Naive B cell (primary cell): ENCODE measurements at places on chromosomes 1 and 21.

GRCh38 chr1:212205006-212205405, 80.2 kb upstream of the PPP2R5A start:
- no peak for DNase-seq

GRCh38 chr21:33286076-33286475, 19.9 kb downstream of the IL10RB start:
- no peak for DNase-seq

- DNase-seq: no peak
Observed at GRCh38 chr1:112341986-112342385, 54.0 kb upstream of the CTTNBP2NL start.

DNA sequence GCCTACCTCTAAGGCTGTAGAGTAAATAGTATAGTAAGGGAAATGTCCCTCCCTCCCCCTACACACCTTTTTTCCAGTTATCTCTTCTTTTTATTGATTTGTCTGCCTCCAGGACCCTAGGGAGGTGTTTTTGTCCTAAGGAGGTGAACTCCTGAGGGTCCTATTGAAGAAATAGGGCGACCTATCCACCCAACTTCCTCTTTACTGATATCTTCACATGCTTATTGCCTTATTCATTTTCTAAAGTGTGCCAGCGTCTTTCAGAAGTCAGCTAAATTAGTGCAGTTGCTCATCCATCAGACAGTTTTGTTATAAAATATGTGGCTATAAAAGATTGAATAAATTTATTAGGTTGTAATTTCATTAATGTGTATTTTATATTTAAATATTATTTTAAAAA, 5.9 kb downstream of the BACH1 start:
- DNase-seq: peak; percentile 18

GRCh38 chr1:214312530-214313051, 31.6 kb downstream of the SMYD2 start:
- no peak for DNase-seq

DNA sequence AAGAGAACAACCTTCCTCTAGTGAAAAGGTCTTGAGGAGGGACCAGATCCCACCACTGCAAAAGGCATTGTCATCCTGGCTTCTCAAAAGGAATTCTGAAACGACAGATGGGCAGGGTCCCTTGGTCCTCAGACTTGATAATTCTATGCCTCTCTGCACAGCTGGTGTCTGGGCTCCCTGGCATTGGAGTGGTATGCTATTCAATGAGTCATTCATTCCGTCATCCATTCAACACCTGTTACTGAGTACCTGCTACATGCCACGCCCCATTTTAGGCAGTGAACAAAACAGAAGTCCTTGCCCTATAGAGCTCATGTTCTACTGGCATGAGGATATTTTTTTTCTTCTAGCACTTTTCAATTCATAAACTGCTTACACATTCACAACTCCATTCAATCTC, 45.8 kb upstream of the HMGB4 start:
- DNase-seq: no peak
